ENCODE measurements at places on chromosomes 1 and 21.

DNA sequence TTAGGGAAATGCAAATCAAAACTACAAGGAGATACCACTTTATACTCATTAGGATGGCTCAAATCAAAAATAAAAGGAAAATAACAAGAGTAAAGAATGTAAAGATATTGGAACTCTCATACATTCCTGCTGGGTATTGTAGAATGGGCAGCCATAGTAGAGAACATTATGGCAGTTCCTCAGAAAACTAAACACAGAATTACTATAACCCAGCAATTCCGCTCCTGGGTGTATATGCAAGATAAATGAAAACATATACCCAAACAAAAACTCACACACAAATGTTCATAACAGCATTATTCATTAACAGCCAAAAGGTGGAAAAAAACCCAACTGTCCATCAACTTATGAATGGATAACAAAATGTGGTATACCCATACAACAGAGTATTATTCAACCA is 11.4 kb downstream of the BEND5 start:
- DNase-seq: no peak

- no peak for DNase-seq
Measured at GRCh38 chr21:35882791-35883240, 177.5 kb downstream of the SETD4 start.

GRCh38 chr1:116487031-116487430 is 83.8 kb downstream of the CD58 start:
- no peak for DNase-seq

DNA sequence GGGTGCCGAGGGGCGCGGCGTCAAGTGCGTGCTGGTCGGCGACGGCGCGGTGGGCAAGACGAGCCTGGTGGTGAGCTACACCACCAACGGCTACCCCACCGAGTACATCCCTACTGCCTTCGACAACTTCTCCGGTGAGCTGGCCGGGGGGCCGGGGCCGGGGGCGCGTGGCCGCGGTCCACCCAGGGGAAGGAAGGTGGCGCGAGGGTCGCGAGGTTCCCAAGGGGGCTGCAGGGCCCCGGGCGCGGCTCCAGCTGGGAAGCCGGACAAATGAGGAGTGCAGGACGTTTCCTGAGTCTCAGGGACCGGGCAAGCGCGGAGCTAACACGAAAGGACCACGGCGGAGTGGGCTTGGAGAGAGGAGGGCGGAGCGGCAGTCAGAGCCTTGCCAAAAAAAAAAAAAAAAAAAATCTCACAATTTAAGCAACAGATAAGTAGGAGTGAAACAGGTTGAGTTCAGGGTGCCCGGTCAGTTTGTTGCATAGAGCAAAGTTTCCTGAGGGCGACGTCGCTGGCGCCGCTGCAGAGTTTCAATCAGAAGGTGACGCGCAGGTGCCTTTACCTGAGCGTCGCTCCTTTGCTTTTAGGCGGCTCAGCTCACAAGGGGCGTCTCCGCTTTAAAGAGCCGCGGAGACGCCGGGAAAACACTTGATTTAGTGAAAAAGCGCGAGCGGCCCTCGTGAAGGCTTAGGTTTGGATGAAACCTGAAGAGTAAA is 750 bp downstream of the RHOU start:
- DNase-seq: no peak

DNA sequence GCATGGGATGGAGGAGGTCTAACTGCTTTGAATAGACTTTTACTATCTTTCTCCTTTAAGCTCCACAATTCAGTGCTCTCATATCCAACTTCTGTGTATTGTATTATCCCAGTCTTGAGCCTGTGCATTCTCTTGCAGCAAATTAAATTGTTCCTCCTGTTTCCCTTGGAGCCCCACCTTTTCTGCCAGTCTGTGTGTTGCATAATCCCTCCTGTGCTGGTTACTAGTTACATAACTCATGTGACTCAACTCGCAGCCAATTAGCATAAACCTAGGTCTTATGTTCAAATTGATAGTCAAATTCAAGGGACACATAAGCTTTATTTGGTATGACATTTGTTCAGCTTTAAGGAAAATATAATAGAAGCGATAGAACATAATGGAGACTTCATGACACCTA is 1863.5 kb downstream of the MRPL39 start:
- DNase-seq: no peak

DNA sequence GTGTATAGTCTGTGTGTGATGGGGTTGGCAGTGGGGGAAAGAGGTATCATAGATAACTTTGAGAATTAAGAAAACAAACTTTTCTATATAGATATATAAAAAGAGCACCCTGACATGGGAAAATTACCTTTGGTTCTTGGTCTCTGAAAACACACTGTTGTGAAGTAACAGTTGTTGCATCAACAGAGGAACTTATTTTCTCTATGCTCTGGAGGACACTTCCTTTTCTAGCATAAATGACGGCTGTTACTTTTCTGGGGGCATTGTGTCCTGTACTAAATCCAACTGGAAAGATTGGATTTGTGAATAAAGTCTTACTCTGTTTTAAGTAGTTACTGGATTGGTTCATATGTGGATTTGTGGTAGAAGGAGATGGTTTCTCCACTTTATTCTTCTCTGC is 12.6 kb downstream of the LRIF1 start:
- no peak for DNase-seq

Measured in activated CD4-positive, alpha-beta T cell treated with anti-CD3 and anti-CD28 coated beads, Interleukin-2, Interleukin-4, amounts not matched to agents 100 ng/mL and 50 ng/mL, durations not matched to agents 16 hours and 8 hours (primary cell).